ENCODE measurements at places on chromosomes 2 and 18.
A peak's percentile ranks its signal among the peaks of the same experiment; 100 is the strongest.

DNA sequence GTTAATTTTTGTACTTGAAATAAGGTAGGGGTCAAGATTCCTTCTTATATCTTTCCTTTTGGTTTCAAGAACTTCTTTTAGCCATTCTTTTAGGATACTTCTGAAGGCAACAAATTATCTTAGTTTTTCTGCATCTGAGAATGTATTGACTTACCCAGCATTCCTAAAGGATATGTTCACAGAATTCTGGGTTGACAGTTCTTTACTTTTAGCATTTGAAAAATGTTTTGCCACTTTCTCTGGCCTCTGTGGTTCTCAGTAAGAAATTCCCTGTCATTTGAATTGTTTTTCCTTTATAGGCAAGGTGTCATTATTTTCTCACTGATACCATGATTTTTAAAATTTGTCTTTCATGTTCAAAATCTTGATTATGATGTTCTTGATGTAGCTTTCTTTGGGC, 162.4 kb downstream of the GALNT1 start:
- no peak for DNase-seq

GRCh38 chr2:181281206-181281832, 175.9 kb upstream of the ITGA4 start:
- DNase-seq: no peak

GRCh38 chr2:202831242-202832220, 40.0 kb downstream of the ICA1L start:
- no peak for DNase-seq

DNA sequence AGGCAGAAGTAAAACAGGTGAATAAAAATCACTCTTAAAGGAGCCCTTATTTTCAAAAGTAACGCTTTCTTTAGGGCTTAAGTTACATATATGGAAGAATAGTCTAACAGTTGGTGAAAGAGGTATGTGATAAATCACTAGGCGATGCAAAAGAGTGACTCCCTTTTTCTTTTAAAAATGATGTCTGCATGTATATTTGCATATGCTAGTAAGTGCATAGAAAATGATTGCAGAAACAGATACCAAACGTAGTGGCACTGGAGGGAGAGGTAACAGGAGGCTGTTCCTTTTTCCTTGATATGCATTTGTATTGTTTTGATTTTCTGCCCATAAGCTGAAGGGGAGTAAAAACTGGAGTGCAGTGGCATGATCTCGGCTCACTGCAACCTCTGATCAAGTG, 158.3 kb downstream of the PRPF40A start:
- DNase-seq: no peak

GRCh38 chr18:64713284-64713683, 564.4 kb upstream of the LINC00305 start:
- DNase-seq: no peak

GRCh38 chr2:62705859-62706720, 577 bp downstream of the EHBP1 start:
- peak; percentile 26 for DNase-seq

DNA sequence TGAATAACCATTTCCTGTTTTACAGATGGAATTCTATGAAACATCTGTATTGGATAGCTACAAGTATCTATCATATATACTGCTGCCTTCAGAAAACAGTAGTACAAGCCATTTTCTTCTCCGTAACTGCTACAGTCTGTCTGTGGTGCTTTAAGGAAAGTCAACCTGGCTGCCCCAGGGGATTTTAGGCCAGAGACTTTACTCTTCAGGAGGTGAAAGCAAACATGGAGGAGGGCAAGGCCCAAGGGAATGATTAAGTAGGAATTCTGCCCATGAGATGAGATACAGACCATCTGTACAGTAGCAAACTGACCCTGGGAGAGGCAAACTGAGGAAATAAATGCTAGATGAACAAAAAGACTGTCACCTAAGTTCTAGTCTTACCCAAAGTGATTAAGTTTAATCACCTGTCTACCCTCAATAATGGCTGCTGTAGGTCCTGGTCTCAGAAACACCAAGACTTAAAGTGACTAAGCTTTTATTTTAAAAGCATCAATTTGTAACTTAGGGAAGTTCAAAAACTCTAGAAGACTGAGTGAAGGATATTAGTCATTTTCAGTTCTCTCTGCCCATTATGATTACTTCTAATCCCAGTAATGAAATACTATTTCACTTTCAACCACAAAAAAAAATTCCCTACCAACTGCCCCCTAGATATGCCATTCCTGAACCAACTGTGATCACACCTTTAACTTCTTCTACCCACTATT, 14.8 kb downstream of the MBD2 start:
- DNase-seq: no peak
